Right renal pelvis (tissue), 4 donors: ENCODE measurements at places on chromosomes 12 and 14.
A peak's percentile ranks its signal among the peaks of the same experiment; 100 is the strongest.

GRCh38 chr14:88128816-88129215 lies 123.9 kb downstream of the GPR65 start:
- no peak for DNase-seq

- no peak for DNase-seq
Measured at GRCh38 chr14:22814941-22815713, at the start of gene SLC7A7. TSS of gene SLC7A7 (minus strand) at chr14:22815435. CDS start at chr14:22813398, 2,037 bp downstream.

DNA sequence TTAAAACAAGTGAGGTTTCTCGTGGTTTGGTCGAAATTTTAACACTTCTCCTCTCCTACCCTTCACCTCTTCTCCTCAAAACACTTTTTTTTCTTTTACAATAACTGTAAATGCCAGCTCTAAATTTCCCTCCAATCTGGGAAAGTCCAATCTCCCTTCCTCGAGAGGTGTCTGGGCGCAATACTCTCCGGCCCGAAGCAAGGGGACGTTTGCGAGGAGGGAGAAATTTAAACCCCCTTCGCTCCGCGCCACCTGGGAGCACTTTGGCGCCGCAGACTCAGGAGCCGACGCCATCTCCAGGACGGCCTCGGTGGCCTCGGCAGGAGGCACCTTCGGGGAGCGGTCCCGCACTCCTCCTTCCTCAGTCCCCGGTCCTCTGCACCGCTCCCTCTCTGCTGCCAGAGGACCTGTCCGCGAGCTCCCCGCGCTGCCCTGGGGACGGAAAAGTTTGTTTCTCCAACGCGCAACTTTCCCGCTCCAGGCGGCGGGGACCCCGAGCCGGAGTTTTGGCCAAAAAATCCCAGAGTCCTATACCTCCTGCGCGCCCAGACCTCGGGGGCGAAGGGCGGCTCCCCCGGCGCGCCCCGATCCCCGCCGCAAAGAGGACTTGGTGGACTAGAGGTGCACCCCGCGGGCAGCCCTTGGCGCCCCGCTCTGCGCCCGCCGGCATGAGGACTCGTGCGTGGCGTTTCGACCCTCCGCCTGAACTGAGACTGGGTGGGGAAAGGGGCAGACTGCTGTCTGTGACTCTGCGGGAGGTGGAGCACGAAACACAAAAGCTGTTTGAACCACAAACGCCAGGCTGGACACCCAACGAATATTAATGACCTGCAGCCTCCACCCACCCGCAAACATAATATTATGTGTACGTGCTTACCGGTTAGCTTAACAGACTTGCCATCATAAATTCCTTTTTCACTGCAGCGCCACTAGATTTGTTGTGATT lies 95.2 kb upstream of the HMGA2 start:
- DNase-seq, result no peak

DNA sequence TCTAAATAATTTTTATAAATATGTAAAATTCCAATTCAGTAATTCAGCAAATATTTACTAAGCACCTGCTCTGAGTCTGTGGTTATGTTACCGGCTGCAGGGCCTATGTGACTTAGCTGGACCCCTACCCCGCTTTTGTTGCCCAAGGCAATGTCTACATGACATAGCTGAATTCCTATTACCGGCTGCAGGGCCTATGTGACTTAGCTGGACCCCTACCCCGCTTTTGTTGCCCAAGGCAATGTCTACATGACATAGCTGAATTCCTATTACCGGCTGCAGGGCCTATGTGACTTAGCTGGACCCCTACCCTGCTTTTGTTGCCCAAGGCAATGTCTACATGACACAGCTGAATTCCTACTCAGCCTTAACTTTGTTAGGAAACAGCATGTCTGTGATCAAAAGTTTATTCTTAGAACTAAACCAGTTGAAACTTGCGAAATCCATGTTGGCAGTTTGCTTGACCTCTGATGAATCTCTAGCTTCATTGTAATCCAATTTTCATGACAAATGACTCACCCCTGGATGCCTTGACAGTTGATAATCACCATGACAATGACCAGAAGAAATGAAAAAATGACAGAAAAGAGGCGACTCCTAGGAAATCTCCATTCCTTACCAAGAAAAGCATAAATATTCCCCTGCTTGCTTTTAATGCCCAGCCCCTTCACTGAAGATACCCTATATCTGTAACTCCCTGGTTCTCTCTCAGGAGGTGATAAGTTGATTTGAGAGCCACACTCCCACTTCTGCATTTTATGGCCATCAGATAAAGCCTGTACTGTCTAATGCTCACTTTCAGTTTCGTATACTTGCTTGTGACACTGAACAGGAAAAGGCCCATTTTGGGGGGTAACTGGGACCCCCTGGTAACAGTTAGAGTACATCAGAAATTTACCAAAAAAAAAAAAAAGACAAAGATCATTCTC lies 148.4 kb upstream of the SYT10 start:
- no peak for DNase-seq

DNA sequence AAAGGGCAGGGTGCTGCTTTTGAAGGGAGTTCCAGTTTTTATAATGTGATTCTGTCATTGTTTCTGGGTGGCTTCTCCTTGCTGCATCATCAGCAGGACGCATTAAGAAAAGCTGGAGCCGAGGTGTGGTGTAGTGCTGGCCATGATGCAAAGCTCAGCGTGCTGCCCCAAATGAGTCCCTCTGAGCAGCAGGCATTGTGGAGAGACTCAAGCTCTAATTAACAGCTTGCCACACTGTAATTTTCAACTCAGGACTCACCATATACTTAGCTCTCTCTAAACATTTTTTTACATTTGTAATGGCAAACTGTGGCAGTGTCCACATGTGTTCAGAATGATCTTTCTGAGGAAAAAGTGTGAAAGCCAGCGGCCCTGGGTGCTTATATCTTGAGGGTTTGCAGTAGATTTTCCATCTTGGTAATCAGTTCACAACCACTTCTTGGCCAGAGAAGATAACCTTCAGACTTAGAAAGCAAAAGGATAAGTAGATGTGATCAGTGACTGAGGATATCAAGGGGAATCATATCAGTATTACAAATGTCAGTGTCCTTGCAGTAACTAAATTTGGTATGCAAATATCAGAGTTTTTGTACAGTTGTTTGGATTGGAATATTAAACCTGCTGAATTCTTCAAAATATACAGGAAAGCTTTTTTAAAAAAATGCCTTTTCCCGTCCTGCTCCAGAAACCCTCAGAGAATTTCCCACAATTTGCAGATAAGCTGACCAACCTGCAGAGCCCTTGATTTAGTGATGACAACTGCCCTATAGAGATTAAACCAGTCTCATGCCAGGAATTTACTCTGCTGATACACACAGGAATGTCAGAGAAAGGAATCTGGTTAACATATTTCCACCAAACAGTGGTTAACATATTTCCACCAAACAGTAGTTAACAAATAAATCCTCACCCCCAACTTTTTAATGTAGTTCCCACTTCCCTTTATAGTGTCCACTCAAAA lies 63.6 kb downstream of the DAAM1 start:
- DNase-seq, result no peak

- DNase-seq, result no peak
Measured at GRCh38 chr14:89491711-89492381, 74.8 kb upstream of the FOXN3 start.

- no peak for DNase-seq
Measured at GRCh38 chr14:104252256-104253215, 114.1 kb downstream of the KIF26A start.

DNA sequence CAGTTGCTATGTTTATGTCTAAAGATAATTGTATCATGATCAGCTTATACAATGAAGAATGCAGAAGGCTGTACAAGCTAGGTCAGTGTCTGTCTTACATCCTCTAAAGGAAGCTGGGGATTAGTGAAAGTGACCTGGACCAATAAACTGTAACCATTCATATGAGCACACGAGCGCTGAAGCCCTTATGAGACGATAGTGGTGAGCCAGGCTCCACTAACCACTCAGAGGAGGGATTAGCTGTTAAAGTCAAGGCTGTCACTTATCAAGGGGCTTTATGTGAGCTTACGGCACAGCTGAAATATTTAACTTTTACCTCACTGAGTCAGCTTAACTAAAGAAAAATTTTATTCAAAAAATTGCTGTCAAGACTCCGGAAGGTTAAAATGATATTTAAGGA lies 30.3 kb downstream of the NDUFA12 start:
- DNase-seq, result no peak

GRCh38 chr14:102323102-102323501 lies 3.6 kb downstream of the ZNF839 start:
- no peak for DNase-seq

DNA sequence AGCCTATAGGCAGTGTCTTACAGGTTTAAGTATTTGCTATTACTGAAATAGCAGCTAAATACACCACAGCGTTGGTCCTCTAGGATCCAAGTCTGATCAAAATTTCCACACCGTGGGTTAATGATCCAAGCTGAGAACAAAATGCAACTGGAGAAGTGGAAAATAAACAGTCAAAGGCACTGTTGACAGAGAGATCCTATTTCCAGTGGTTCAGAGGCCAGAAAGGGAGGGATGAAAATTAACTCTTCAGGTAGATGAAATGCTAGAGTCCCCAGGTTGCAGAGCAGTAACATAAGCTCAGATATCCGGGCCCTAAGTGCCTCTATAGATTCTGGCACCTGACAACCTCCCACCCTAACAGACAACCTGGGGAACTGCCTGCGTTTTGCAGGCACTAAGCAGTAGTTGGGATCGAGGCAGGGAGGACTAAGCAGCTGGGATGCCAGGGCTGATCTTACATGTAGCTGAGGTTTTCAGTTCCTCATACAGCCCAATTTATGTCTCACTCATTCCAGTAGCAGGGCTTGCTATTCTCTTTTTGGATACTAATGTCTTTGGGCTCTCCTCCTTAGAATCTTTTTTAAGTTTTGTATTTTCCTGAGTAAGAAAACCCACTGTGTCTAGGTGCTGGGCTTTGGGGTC lies 42.7 kb upstream of the CRACR2A start:
- peak; percentile 36 for DNase-seq

DNA sequence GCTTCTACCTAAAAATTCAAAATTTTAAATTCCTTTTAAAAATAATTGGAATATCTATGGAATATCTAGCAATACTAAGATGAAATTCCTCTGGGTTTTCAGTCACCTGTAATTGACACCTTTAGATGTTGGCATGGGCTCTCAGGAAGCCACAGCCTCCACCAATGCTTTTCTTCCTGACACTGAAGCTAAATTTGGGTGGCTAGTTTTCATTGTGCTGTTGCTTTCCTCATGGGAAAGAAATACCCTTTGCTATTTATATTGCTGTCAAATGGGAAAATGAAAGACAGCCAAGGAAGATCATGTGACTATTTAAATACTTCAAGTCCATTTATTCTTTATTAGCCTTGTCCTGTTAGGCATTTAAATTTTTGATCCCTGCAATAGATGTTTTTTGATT lies 313.0 kb downstream of the NAV3 start:
- DNase-seq, result no peak

DNA sequence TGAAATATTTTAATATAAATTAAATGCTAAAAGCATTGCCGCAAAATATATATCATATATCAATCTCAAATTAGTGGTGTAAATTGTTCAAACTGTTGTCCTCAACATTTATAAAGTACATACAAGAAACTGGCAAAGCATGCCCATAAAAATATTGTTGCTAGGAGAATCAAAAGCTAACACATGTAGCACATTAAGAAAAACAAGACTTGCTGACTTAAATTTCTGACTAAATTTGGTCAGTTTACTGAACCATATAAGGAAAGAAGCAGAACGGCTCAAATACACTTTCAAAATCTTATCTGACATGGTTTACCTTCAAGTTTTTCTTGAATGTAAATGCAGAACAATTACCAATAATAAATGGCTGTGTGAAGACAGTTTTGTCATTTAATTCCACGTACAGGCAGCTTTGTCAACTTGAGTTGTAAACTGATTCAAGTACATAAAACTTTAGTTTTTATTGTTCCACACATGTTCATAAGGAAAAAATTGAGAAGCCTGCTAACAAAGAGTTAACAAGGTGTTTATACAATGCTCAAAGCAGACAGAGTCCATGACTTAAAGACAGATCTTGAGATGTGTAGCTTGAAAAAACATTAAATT lies 50.4 kb downstream of the PPP1R12A start:
- DNase-seq, result no peak

GRCh38 chr12:24742378-24742777 lies 206.5 kb downstream of the BCAT1 start:
- DNase-seq, result no peak

- no peak for DNase-seq
Measured at GRCh38 chr12:118034429-118035189, 18.1 kb downstream of the RFC5 start.

- DNase-seq, result no peak
Measured at GRCh38 chr14:105083926-105084685, 18.9 kb upstream of the GPR132 start.

- no peak for DNase-seq
Measured at GRCh38 chr14:68884031-68885030, 91.5 kb upstream of the ZFP36L1 start.

DNA sequence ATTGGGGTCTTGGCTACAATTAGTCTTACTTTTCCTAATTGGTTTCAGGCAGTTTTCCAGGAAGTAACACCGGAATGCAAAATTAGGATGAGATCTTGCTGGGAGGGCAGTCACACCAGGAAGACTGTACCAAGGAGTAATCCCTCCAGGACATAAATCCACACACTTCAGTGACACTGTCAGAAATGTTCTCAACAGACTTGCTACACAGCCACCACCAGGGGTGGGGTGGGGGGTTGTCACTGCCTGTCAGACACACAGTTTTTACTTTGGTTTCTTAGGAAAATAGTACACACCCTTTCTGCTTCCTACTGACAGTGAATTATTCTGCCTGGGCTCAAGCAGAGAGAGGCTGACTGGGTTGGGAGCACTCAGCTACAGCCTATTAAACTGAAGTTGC lies 102.9 kb upstream of the CCDC196 start:
- no peak for DNase-seq

DNA sequence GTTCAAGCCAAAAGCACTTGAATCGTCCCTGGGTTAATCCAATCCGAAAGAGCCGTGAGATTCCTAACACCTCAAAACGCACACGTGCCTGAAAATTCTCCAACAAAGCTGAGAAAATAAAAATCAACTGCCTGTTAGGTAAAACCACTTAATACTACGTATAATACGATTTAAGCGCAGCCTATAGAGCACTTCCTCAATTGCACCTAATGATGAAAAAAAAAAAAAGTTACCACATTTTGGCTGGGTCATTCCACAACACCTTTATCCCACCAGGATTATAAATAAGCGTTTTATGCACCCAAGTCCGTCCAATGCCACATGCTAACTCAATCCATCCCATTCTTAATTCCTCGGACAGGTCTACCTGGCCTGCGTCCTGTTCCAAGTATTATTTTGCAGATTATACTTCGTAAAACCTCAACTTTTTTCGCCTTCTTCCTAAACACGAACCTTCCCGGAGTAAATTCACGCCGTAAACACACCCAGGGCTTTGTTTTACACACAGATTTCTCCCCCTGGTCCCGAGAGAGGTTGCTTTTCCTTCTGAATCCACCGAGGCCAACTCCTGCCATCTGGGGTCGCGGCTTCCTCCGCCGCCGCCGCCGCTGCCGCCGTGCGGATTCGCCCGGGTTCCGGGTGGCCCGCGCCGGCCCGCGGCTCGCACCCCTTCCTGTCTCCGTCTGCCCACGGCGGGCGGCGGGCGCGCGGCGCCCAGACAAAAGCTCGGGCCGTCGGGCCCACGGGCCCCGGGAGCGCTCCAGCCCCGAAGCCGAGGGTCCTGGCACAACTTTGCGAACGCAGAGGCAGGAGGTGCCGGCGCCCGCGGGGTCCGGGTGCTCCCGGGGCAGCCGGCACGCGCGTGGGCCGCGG lies 66.2 kb downstream of the RNF34 start:
- DNase-seq, result no peak
